ENCODE measurements at places on chromosomes 11 and 22. TPM values are rescaled to one million over a fixed set of nuclear protein-coding genes. Genes with fewer than 3 reads are reported as not detected.

- H3K4me3 ChIP-seq = no peak overlapping the region
- DNase-seq = no peak
- no peaks in the 10 kb centered on the region for H3K36me3 ChIP-seq
- H3K27ac ChIP-seq = no peak overlapping the region
Measured at GRCh38 chr22:48870436-48870835, 957.2 kb downstream of the BRD1 start.

GRCh38 chr11:108131993-108132392, 10.6 kb downstream of the ACAT1 start:
- no peak overlapping the region for H3K27ac ChIP-seq
- no peak for DNase-seq
- no peaks in the 10 kb centered on the region for H3K27me3 ChIP-seq
- H3K4me3 ChIP-seq = no peak overlapping the region
- H3K36me3 ChIP-seq = peaks cover 10% of the 10 kb centered on the region

DNA sequence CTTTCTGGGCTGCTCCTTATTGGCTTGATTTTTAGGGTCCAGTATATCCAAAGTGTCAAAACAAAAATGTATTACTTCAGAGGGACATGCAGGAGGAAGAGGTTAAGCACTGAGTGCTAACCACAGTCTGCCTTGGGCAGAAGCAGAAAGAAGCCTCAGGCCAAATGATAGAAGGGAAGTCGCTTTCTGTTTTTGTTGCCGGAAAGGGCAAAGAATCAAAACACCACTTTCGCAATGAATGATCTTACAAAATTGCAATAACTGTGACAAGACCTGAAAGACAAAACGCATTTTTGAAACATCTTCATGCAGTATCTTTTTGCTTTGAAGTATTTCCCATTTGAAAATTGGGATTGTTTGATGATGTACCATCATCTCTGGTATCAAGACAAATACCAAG, 70.1 kb upstream of the PICALM start:
- no peaks in the 10 kb centered on the region for H3K36me3 ChIP-seq
- no peak for DNase-seq
- H3K27me3 ChIP-seq = no peaks in the 10 kb centered on the region
- H3K27ac ChIP-seq = peak overlapping the region; percentile 14

Gene ADAMTS15
- total RNA-seq = not detected

DNA sequence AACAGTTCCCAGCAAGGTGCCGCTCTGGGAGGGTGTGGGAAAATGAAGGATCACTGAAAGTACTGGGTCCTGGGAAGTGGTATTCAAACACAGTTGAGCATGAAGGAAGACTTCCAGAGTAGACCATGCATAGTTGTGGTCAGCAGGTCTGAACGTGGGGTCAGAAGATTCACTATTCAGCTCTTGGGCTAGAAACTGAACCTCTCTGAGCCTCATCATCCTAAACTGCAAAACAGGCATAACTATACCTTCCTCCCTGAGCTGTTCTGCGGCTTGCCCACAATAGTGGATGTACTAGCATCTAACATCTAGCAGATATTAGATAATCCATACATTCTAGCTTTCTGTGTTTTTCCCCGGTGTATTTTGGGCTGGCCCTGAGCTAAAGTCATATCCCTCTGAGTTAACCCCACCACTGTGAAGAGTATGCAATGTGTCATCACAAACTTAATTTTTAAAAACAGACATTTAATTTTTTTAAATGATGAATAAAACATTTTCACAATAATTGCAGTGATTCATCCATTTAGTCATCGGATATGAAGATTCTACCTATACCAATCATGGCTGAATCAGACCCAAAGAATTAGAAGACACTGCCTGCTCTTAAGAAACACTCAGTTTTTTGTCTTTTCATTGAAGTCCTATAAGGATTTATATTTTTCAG, 179.1 kb downstream of the BLID start:
- no peak for DNase-seq
- H3K27me3 ChIP-seq = no peaks in the 10 kb centered on the region
- H3K4me1 ChIP-seq = no peaks in the 10 kb centered on the region

DNA sequence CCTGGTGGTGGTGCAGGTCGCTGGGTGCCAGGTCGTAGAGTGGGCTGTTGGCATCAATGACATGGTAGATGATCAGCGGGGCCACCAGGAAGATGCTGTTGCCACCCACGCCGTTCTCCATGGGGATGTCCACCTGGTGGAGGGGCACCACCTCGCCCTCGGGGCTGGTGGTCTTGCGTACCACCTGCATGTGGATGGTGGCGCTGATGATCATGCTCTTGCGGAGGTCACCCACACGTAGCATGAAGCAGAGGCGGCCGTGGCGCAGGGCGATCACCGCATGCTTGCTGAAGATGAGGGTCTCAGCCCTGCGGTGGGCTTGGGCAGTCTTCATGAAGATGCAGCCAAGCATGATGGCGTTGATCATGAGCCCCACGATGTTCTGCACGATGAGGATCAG, 1.2 kb downstream of the KCNJ11 start:
- no peak for DNase-seq
- H3K4me3 ChIP-seq = no peak overlapping the region
- no peak overlapping the region for H3K27ac ChIP-seq
- no peaks in the 10 kb centered on the region for H3K27me3 ChIP-seq

DNA sequence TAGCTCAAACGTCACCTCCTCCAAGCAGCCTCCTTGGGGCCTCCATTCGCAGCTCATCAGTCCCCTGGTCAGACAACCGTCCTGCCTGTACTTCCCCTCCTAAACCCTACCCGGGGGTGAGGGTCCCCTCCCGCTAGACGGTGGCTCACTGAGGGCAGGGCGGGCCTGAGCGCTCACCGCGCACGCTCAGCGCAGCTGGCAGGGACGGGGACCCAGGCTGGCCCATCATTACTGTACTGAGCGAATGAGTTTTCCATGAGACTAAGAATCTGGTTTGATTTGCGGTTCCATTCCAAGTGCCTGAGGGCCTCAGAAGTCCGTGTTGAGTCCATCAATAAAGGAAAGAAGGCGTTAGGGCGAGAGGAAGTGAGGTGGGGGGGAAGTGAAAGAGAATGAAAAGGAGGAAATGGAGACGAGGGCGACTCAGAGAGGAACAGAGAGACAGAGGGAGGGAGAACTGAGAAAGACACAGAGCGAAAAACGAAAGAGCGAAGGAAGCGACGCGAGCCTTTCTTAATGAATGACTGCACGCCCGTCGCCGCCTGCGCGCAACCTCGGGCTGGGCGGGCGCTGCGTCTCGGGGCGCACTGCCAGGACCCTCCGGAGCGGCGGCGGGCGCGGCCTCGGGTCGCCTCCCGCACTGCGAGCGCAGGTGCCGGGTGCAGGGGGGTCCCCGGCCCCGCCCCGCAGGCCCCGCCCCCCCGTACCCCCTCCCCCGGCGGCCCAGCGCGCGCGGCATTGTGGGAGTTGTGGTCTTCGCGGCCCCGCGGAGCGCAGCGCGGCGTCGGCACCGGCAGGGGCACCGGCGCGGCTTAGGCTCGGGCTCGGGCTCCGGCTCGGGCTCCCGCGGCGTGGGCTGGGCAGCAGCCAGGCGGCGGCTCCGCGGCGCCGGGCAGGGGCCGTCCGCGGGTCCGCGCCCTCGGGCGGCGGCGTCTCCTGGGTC, at the start of gene ASPHD2:
Gene ASPHD2, plus strand, starts transcription at position 746 of the 943 bp plus-strand sequence. CDS start 4,356 bp downstream, outside the sequence.
- H3K36me3 ChIP-seq = peaks cover under 1% of the 10 kb centered on the region
- peak within 1 kb of the TSS; percentile 100 for H3K4me3 ChIP-seq
- H3K4me1 ChIP-seq = peaks cover 26% of the 10 kb centered on the region
- H3K27me3 ChIP-seq = no peaks in the 10 kb centered on the region
- DNase-seq = peak; percentile 76

- DNase-seq = no peak
- no peaks in the 10 kb centered on the region for H3K27me3 ChIP-seq
- H3K36me3 ChIP-seq = no peaks in the 10 kb centered on the region
- no peaks in the 10 kb centered on the region for H3K4me1 ChIP-seq
Measured at GRCh38 chr11:16299390-16299789, 57.0 kb downstream of the SOX6 start.

Gene DYNC2H1
- total RNA-seq = 2.9 TPM

DNA sequence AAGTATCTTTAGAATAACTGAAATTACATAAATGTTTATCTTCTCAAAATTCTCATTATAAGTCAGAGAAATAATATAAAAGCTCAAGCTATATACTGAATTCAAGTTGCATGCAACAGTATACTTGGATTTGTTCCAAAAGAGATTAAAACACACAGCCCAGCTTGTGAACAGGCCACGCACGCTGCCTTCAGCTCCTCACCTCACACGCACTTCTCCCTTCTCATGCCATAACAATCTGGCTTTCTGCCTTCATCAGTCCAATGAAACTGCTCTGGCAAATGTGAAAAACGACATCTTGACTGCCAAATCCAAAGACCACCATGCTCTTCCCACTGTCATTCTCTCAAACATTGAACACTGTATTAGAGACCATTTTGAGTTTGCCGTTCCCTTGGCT, 22.1 kb downstream of the ATP6V1E1 start:
- no peaks in the 10 kb centered on the region for H3K27me3 ChIP-seq
- no peak overlapping the region for H3K27ac ChIP-seq
- no peak overlapping the region for H3K4me3 ChIP-seq
- DNase-seq = no peak
- peaks cover 21% of the 10 kb centered on the region for H3K36me3 ChIP-seq

Gene LGALS1
- total RNA-seq = 204 TPM

DNA sequence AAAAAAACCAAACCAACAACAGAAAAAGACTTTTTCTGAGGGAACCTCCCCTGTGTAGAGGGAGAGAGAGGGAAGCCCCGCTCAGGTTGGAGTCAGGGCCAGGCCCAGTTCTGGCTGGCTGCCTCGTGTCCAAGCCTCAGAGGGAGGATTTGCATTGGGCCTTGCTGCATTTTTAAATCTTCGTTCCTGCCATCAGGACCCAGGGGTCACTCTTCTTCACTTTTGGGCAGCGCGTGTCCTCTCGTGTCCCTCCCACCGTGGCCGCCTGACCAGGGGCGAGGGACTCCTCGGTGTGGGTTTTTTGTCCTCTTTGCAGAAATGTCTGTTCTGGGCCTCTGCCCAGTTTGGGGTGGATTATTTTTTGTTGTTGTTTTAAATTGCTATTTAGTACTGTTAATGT, 57.9 kb downstream of the LRRC74B start:
- no peak overlapping the region for H3K4me3 ChIP-seq
- no peak overlapping the region for H3K27ac ChIP-seq
- no peak for DNase-seq
- no peaks in the 10 kb centered on the region for H3K4me1 ChIP-seq
- H3K36me3 ChIP-seq = no peaks in the 10 kb centered on the region

GRCh38 chr22:46549971-46550641, 12.7 kb upstream of the CELSR1 start:
- no peaks in the 10 kb centered on the region for H3K4me1 ChIP-seq
- no peaks in the 10 kb centered on the region for H3K27me3 ChIP-seq
- DNase-seq = no peak
- no peaks in the 10 kb centered on the region for H3K36me3 ChIP-seq
- H3K4me3 ChIP-seq = no peak overlapping the region

DNA sequence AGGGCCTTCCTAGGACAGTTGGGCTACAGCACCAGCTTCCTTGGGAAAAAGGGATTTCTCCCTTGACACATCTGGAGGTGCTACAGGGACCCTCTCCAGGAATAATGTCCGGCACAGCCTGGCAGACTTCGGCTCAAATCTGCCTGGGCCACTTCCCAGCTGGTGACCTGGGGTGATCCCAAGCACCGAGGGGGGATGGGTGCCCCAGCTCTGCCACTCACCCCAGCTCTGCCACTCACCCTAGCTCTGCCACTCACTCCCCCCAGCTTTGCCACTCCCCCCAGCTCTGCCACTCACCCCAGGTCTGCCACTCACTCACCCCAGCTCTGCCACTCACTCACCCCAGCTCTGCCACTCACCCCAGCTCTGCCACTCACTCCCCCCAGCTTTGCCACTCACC, 9.9 kb downstream of the OSBPL5 start:
- H3K4me3 ChIP-seq = no peak overlapping the region
- H3K36me3 ChIP-seq = no peaks in the 10 kb centered on the region
- H3K4me1 ChIP-seq = no peaks in the 10 kb centered on the region
- no peak overlapping the region for H3K27ac ChIP-seq

GRCh38 chr11:119721129-119722120, 7.6 kb downstream of the NECTIN1 start:
- H3K36me3 ChIP-seq = no peaks in the 10 kb centered on the region
- no peaks in the 10 kb centered on the region for H3K4me1 ChIP-seq
- H3K27ac ChIP-seq = no peak overlapping the region
- no peak overlapping the region for H3K4me3 ChIP-seq
- H3K27me3 ChIP-seq = no peaks in the 10 kb centered on the region

- no peak overlapping the region for H3K4me3 ChIP-seq
- DNase-seq = no peak
- H3K27me3 ChIP-seq = no peaks in the 10 kb centered on the region
Measured at GRCh38 chr22:34781681-34782080, 284.3 kb upstream of the ISX start.

- H3K27ac ChIP-seq = no peak overlapping the region
- no peak overlapping the region for H3K4me3 ChIP-seq
- H3K27me3 ChIP-seq = no peaks in the 10 kb centered on the region
- peaks cover 6% of the 10 kb centered on the region for H3K36me3 ChIP-seq
- H3K4me1 ChIP-seq = peaks cover 46% of the 10 kb centered on the region
Measured at GRCh38 chr11:2298131-2298794, 3.5 kb downstream of the C11orf21 start.

GRCh38 chr11:8973121-8973520, 8.9 kb upstream of the TMEM9B start:
- H3K36me3 ChIP-seq = no peaks in the 10 kb centered on the region
- no peak overlapping the region for H3K4me3 ChIP-seq
- no peak overlapping the region for H3K27ac ChIP-seq
- no peaks in the 10 kb centered on the region for H3K4me1 ChIP-seq

- no peak overlapping the region for H3K4me3 ChIP-seq
- H3K36me3 ChIP-seq = no peaks in the 10 kb centered on the region
- no peak overlapping the region for H3K27ac ChIP-seq
- peaks cover 4% of the 10 kb centered on the region for H3K27me3 ChIP-seq
Measured at GRCh38 chr11:45316258-45316657, 30.1 kb upstream of the SYT13 start.

Gene ELFN2
- 0.20 TPM for total RNA-seq

Gene POU2AF2
- total RNA-seq = not detected

DNA sequence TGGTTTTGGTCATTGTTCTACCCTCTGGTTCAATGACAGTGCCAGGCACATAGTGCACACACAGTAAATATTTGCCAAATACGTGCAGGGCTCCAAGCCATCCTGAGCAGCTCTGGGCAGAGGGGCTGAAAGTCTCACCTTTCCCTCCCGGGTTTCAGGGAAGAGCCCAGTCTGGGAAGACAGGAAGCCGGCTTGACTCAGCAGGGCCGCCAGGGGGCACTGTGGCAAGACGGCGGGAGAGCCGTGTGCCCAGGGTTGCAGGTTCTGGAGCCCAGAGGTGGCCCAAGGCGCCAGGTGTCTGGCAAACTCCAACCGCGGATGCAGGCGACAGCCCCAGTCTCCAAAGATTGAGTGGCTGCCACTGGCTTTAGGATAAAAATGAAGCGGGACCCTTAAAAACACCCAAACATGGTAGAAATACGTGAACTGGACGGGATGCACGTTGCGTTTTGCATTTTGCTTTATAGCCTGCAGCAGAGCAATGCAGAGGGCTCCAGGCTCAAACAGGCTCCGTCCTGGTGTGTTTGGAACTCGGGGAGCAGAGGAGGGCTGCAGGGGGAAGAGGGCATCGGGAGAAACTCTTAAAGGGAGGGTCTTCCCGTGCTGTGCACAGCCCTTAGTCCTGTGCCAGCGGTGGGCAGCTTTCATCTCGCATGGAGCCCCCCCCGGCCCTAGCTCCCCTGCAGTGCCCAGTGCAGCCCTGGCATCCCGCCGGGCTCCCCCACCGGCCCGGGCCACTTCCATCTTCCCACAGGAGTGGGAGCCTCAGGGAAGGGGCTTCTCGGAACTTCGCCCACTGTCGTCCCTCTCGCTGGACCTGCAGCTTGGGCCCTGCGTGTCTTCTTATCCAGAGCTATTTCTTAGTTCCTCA, 10.7 kb downstream of the KRTAP5-5 start:
- no peaks in the 10 kb centered on the region for H3K27me3 ChIP-seq
- H3K27ac ChIP-seq = no peak overlapping the region
- DNase-seq = peak; percentile 20
- H3K4me3 ChIP-seq = no peak overlapping the region
- no peaks in the 10 kb centered on the region for H3K36me3 ChIP-seq
- no peaks in the 10 kb centered on the region for H3K4me1 ChIP-seq

Measured in CD8-positive, alpha-beta memory T cell (primary cell).